ENCODE measurements at places on chromosomes 5 and 9. TPM values are rescaled to one million over a fixed set of nuclear protein-coding genes. Genes with fewer than 3 reads are reported as not detected.

Gene DPYSL3
- 202 TPM for total RNA-seq

GRCh38 chr9:104970271-104970987, 42.5 kb upstream of the ABCA1 start:
- peak; percentile 69 for DNase-seq

DNA sequence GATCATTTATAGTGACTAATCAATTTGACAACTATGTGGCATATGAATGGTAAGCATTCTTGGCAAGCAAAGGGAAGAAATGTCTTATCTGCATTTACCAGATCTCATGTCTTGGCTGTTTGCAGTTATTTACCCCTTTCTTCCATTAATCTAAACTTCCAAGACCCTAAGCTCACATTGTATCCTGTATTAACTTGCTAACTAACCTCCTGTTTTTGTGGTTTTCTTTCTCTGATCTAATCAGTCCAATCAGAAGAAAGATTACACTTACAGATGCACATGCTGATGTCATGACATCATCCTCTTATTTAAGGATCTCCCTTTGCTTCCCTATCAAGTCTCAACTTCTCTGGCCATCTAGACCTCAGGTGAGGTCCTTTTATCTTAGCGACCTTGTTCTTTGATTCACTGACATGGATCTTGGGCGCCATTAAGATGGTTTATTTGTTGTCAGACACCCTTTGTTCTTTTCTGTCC, 95.5 kb downstream of the F2RL2 start:
- DNase-seq: no peak

DNA sequence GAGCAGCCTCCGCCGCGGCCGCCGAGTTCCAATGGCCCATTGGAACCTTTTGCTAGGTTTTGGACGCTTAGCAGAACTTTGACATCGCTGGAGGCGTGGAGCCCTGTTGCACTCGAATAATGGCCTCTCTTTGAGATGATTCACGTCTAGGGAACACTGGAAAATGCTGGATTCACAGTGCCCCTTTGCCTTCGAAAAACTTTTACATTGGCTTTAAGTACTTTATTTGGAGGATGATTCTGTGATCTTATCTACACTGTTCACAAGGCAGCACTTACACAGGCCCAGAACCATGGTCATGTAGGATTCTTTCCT, 536 bp upstream of the PPIC start:
- no peak for DNase-seq

DNA sequence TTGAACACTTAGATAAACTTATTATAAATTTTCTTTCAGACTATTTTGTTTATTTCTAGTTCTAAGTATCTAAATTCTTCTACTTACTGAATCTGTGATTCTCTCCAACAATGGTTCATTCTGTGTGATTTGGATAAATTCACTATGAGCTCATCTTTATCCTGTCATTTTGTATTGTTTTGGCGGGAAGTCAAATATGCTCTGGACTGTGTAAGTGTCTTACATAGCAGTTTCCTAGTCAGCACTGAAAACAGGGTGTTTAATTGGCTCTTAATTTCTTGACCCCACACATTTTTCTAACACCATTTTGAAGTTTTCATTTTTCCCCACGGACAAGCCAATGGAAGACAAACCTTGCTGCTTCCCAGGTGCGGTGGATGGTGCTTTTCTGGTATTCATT, 207.0 kb upstream of the ACO1 start:
- peak; percentile 1 for DNase-seq

DNA sequence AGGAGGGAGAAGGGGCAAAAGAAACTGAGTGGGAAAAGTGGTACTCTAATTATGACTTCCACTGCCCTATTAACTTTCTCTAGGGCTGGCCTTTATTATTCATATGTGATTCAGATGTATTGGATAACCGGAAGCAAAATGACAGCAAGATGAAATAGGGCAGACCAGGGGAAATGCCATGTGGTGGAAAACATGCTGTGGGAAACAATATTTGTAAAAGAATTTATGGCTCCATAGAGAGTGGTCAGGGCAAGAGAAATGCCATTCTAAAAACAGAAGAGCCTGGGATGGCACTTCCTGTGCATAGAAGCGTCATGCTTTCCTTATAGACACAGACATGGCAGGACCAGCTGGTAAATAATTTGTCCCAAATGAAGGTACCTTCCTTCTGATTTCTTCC, 67.7 kb downstream of the MEGF10 start:
- no peak for DNase-seq

Gene DMRT3
- not detected for total RNA-seq

Gene RPS23
- total RNA-seq: 1,612 TPM

DNA sequence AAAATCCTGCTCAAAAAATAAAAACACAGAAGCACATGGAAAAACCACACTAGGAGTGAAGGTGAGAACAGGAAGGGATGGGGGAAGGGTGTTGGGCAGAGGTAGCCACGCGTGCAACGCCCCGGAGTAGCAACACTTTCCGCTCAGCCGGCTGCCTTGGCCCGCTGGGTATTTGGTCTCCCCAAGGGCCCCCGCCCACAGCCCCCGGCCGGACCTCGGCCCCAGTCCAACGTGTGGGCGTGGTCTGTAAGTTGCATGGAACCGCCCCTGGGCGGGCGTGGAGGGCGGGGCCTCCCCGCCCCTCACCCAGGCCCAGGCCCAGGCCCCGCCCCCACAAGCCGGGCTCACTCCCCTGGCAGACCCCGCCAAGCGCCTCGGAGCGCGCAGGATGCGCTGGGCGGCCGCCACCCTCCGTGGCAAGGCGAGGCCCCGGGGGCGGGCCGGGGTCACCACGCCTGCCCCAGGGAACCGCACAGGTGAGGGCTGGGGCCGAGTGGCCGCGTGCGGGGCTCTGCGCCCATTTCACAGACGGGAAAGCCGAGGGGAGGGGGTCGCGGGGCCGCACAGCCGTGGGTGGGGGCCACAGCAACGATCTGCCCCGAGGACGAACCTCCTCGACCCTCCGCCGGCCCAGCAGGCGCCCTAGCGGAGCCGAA, at the start of gene SUSD3:
SUSD3 (plus strand) TSS at position 347 of the 656 bp plus-strand sequence; CDS start at position 389, 42 bp downstream.
- DNase-seq: peak; percentile 78

DNA sequence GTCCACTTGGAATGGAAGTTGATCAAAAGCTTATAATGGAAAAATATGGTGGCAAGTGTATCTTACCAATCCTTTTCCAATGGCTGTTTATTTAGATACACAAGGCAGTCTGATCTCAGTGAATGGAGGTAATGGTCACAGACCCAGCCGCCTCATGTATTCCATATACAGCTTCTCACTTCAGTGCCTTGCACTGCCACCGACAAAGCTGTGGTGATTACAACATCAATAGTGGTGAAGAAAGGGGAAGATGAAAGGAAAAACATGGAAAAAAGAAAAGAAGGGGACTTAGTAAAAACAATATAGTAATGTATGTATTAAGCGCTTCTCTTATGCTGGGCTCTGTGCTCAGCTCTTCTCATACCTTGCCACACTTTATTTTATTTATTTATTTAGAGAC, 297.3 kb upstream of the RASA1 start:
- no peak for DNase-seq

- DNase-seq: no peak
These were observed 60.0 kb upstream of the IRX1 start for GRCh38 chr5:3535414-3536211.
